ENCODE measurements at places on chromosomes 6 and 20.

DNA sequence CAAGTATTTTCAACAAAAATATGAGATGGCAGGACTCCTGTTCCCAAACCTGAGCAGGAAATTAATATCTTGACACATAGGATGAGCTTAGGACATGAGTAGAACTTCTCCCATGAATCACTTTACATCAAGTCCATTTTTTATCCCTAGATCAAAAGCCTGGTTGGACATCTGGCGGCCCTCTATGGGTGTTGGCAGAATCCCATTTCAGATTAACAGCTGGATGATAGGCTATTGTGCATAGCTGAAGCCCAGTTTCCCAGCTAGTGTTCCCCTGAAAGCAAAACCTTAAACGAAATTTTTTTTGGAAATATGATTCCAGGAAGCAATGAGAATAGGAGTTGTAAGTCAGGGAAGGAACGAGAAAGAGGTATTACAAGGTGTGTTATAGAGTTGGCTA lies 449.4 kb upstream of the CHD6 start:
- DNase-seq, result no peak

- peak; percentile 12 for DNase-seq
Observed at GRCh38 chr6:10720265-10720959, 2.5 kb upstream of the TMEM14C start.

DNA sequence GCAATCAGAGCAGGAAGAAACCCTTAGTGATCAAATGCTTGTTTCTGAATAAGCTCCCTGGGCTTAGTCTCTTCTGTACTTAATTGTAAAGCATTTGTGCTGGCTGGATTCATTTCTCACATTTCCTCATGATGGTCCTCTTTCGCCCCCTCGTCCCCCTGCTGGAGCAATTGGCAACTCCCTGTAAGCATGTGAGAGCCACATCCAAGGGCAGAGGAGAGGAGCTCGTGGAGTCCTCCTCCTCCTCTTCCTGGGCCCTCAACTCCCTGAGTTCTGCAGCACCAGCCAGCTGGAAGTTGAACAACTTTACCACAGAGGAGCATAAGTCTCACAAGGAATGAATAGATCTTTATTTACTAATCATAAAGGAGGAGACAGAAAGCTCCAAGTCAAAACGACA lies 12.6 kb downstream of the ANKEF1 start:
- peak; percentile 16 for DNase-seq

- no peak for DNase-seq
Observed at GRCh38 chr6:56368491-56368890, 121.1 kb upstream of the COL21A1 start.

GRCh38 chr6:50889935-50890334 lies 71.3 kb downstream of the TFAP2B start:
- DNase-seq, result no peak

GRCh38 chr6:137416376-137417109 lies 77.7 kb downstream of the OLIG3 start:
- no peak for DNase-seq

GRCh38 chr6:51644426-51644825 lies 443.0 kb downstream of the PKHD1 start:
- no peak for DNase-seq

DNA sequence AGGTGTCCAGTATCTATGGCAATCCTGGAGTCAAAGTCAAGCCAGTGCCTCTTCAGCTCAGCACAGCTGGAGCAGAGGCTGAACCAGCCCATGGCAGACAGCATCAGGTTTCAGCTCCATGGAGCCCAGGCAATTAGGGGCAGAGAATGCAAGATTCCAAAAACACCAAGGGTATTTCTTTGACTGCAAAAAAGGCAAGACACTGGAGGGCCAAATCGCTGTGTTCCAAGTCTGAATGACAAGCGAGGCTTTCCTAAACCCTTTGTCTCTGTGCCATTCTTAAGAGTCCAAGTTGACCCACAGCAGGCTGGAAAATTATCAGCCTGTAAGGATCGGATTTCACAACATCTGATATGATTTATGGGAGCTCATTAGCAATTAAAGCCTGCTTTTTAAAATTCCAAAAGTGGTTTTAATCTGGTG lies 49.7 kb upstream of the TGM3 start:
- DNase-seq, result no peak

- DNase-seq, result no peak
Observed at GRCh38 chr6:148269386-148269785, 73.3 kb upstream of the SASH1 start.

GRCh38 chr6:43472515-43472914 lies 4.9 kb upstream of the TJAP1 start:
- DNase-seq, result no peak

- peak; percentile 58 for DNase-seq
Observed at GRCh38 chr6:16058929-16059345, 69.9 kb upstream of the MYLIP start.

Data from MV-4-11 (cell line).